Umbilical cord (tissue), 2 donors: ENCODE measurements at places on chromosomes 4 and X.

GRCh38 chrX:120790118-120790517 is 85.5 kb downstream of the CT47B1 start:
- peak; percentile 80 for DNase-seq

- no peak for DNase-seq
Observed at GRCh38 chr4:173246719-173247118, 78.1 kb downstream of the GALNT7 start.

DNA sequence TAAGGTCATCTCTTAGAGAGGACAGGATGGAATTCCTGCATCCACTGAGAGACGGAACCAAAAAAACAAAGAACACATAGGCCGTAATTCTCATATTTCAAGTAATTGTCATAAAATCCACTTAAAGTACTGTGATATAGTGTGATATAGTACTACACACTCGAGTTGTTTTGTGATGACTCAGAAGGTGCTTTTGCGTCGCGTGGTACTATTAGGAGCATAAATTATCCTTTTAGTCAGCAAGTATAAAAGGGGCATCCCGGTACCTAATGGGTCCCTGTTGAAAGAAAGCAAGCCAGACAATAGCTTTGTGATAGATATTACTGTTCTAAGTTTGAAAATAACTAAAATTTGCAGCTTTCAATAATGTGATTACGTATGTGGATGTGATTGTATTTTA is 55.3 kb downstream of the GPR143 start:
- no peak for DNase-seq

- DNase-seq, result no peak
Observed at GRCh38 chr4:146742416-146742815, 103.7 kb downstream of the POU4F2 start.

- no peak for DNase-seq
Observed at GRCh38 chr4:181468451-181468850, 774.8 kb upstream of the TENM3 start.

DNA sequence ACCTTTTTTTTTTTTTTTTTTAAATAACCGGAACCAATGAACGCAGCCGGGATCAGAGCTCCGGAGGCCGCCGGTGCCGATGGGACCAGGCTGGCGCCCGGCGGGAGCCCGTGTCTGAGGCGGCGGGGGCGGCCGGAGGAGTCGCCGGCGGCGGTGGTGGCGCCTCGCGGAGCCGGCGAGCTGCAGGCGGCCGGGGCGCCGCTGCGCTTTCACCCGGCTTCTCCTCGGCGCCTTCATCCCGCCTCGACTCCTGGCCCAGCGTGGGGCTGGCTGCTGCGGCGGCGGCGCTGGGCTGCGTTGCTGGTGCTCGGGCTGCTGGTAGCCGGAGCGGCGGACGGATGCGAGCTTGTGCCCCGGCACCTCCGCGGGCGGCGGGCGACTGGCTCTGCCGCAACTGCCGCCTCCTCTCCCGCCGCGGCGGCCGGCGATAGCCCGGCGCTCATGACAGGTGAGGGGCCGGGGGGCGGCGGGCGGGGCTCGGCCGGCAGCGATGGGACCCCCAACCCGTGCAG is 337 bp downstream of the STIM2 start:
- no peak for DNase-seq

DNA sequence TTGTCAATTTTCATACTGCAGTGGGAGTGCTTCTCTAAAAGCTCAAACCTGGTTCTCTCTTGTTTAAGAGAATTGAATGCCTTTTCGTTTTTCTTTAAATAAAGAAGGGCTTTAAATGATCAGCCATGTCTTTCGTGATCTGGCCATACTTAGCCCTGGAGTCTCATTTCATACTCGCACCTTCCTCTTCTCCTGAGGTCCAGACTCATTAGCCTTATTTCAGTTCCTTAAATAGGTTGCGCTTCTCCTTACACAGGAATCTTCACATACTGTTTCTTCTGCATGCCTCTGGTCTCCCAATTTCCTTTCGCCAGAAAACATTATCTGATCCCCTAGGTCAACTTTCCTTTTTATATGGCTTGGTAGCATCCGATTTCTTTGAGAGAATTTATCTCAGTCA is 565.6 kb upstream of the TENM3 start:
- DNase-seq, result no peak

DNA sequence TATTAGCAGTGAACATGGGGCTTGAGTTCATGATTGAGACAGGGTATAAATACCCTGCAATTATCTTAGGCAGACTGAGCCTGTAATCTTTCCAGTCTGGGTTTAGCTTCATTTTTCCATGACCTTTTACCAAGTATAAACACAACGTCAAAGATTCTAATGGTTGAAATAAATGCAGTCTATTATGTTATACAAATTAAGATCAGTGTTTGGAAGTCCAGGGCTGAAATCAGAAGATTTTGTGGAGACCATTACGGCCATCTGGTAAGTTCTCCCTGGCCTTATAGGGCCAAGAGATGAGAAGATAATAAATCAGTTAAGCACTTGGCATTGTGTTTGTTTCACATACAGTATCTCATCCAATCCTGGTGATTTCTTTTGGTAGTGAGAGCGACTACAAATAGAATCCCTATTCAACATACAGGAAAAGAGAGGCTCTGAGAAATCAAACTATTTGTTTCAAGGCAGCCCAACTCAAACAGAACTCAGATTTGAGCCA is 425.8 kb downstream of the PACRGL start:
- DNase-seq, result peak; percentile 89

- DNase-seq, result peak; percentile 34
Observed at GRCh38 chrX:47574547-47575301, 7.5 kb upstream of the TIMP1 start.
